Large intestine (tissue), 12 donors: ENCODE measurements at places on chromosomes 4 and X. TPM values are rescaled to one million over a fixed set of nuclear protein-coding genes. Genes with fewer than 3 reads are reported as not detected.

SATL1 gene
- polyA plus RNA-seq: 0.22 TPM

FAM236B gene
- polyA plus RNA-seq: not detected

TMEM255A gene
- 1.6 TPM for polyA plus RNA-seq

CLNK gene
- polyA plus RNA-seq: 0.52 TPM

RBM47 gene
- 98.4 TPM for polyA plus RNA-seq

HTR2C gene
- polyA plus RNA-seq: not detected
